Fibroblast of lung (primary cell): ENCODE measurements at places on chromosomes 12 and 14. TPM values are rescaled to one million over a fixed set of nuclear protein-coding genes. Genes with fewer than 3 reads are reported as not detected.

CTSG gene
- polyA plus RNA-seq: not detected in 2 replicates

INHBC gene
- polyA plus RNA-seq: 0.05 TPM in 1 of 2 replicates, not detected in the other

INHBE gene
- 0.41 and 0.67 TPM in 2 replicates for polyA plus RNA-seq

SPIC gene
- polyA plus RNA-seq: not detected in 2 replicates

PGF gene
- 0.84 and 1.1 TPM in 2 replicates for polyA plus RNA-seq

ADCY6 gene
- polyA plus RNA-seq: 14.4 and 27.4 TPM in 2 replicates

ANKRD33 gene
- 0.17 TPM in 1 of 2 replicates, not detected in the other for polyA plus RNA-seq

DNA sequence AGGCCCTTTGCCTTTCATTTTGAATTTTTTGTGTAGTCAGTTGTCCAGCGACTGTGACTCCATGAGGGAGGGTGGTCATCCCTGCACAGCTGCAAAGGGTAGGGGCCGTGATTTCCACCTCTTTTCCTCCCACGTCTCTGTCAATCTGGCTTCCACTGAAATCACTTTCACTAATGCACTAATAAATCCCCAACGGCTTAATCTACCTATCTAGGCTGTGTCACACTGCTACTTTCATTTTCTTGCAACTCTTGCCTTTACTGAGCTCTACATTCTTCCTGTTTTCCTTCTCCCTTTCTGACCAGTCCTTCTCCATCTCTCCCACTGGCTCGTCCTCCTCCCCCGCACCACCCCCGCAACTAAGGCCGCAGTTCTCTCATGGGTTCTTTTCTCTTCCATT, 212.3 kb upstream of the FOXN3 start:
- H3K4me3 ChIP-seq: no peak overlapping the region
- no peaks in the 10 kb centered on the region for H3K27me3 ChIP-seq
- H3K36me3 ChIP-seq: no peaks in the 10 kb centered on the region
- no peak overlapping the region for H3K27ac ChIP-seq
- peaks cover 3% of the 10 kb centered on the region for H3K4me1 ChIP-seq
- DNase-seq: no peak

GRCh38 chr12:44245932-44246331, 410.1 kb downstream of the TMEM117 start:
- H3K4me3 ChIP-seq: no peak overlapping the region
- H3K27me3 ChIP-seq: no peaks in the 10 kb centered on the region
- H3K4me1 ChIP-seq: no peaks in the 10 kb centered on the region
- no peak for DNase-seq

DNA sequence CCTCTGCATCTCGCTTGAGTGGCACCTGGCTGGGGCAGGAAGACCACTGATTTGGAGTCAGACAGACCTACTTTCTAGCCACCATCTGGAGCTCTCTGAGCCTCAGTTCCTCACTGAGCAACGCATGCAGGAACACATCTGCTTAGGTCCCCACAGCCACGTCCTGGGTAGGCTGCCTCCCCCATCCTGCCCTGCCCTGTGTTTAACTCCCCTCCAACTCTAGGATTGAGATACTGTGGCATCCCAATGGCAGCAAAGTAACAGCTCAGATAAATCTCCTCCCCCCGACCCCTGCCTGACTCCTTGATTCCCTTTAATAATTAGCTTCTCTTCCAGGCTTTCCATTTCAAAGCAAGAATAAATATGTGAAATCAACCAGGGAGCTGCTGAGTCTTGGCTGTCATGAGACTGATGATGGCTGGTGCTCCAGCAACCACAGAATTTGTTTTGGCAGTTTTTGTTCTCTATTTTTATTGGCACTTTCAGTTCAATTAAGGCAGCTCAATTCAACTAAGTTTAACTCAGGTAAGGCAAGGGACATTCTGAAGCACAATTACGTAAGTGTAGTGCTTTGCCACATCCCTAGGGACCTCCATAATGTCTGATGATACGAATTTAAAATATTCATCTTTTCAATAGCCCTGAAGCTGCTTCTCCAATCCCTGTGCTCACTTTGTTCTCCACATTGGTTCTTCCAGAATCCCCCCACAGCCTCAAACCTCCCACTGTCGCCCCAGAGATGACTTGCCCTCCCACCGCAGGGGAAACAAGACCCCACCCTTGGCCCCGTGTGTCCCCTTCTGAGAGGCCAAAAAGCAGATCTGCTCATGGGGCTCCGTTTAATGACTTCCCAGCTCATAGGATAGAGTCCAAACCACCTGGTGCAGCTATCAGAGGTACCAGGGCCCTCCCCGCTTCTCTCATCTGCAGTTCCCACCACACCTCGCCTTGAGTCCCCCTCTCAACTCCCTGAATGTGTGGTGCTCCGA, 58.2 kb downstream of the ESR2 start:
- no peaks in the 10 kb centered on the region for H3K36me3 ChIP-seq
- H3K4me3 ChIP-seq: no peak overlapping the region
- peaks cover 16% of the 10 kb centered on the region for H3K4me1 ChIP-seq
- H3K27me3 ChIP-seq: peaks cover 9% of the 10 kb centered on the region

- DNase-seq: no peak
- H3K27me3 ChIP-seq: no peaks in the 10 kb centered on the region
- H3K4me3 ChIP-seq: no peak overlapping the region
- H3K27ac ChIP-seq: no peak overlapping the region
- no peaks in the 10 kb centered on the region for H3K4me1 ChIP-seq
Observed at GRCh38 chr12:26705851-26706250, 127.1 kb downstream of the ITPR2 start.

DNA sequence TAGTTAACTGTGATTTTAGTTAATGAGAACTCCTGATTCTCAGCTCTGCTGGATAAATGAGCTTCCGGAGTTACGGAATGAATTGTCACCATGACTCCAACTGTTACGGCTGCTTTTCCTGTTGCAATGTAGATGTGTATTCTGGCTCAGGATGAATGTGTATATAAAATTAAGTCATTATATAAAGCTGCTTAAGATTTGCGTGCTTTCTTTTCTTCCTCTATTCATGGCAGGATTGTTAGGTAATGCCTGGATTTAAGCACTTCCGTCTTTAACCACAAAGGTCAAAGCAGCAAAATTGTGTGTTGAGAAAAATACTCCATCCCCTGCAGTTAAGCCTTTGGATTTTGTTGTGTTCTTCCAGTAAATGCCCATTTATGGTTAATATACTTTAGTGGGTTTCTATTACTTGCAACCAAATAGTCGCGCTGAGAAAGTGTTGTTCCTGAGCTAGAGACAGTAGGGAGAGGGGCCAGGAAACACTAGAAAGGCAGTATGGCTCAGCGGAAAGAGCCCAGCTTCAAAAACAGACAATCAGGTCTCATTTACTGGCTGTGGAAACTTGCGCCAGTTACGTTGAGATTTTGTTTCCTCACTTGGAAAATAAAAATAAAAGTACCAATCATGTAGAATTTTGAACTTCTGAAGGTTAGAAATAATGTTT, 9.4 kb upstream of the CCDC175 start:
- no peaks in the 10 kb centered on the region for H3K36me3 ChIP-seq
- H3K27me3 ChIP-seq: no peaks in the 10 kb centered on the region

DNA sequence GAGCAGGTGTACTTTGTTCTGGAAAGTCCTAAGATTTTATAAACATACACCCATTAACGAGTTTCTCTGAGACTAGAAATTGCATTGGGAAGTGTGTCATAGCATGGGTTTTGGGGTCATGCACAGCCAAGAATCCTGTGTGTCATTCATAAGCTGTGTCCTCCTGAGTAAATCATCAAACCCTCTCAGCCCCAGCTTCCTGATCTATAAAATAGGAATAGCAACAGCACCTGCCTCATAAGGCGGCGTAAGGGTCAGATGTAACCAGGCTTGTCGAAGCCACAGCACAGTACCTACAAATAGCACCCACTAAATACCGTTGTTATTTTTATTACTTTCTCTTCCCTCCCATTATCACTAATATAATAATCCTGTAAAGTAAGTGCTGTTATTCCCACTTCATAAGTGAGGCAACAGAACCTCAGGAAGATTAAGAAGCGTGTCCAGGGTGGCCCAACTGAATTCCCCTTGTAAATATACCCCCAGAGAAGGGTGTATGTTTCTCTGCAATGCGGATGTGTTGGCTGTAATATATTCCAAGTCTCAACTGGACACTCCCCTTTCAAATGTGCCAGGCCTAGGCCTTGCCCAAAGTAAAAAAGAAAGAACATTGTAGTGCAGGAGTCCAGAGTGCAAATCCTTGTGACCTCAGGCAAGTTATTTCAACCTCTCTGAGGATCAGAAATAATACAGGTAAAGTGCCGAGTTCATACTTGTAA, 188.3 kb upstream of the BCL2L14 start:
- H3K27ac ChIP-seq: no peak overlapping the region
- no peak for DNase-seq

GRCh38 chr12:94242901-94243300, 94.5 kb downstream of the PLXNC1 start:
- H3K27ac ChIP-seq: no peak overlapping the region

DNA sequence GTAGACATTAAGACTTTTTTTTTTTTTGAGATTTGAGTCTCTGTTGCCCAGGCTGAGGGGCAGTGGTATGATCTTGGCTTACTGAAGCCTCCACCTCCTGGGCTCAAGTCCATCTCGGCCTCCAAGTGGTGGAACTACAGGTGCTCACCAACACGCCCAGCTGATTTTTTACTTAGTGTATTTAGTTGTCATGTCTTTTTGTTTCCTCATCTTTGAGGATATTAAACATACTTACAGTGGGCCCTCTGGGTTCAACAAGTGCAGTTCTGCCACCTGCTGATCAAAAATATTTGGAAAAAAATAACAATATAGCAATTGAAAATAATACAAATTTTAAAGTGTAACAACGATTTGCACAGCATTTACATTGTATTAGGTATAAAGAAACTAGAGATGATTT, 4.4 kb upstream of the B4GALNT1 start:
- H3K27me3 ChIP-seq: no peaks in the 10 kb centered on the region
- H3K4me3 ChIP-seq: no peak overlapping the region
- H3K4me1 ChIP-seq: no peaks in the 10 kb centered on the region
- DNase-seq: no peak
- H3K36me3 ChIP-seq: no peaks in the 10 kb centered on the region
- H3K27ac ChIP-seq: no peak overlapping the region

DNA sequence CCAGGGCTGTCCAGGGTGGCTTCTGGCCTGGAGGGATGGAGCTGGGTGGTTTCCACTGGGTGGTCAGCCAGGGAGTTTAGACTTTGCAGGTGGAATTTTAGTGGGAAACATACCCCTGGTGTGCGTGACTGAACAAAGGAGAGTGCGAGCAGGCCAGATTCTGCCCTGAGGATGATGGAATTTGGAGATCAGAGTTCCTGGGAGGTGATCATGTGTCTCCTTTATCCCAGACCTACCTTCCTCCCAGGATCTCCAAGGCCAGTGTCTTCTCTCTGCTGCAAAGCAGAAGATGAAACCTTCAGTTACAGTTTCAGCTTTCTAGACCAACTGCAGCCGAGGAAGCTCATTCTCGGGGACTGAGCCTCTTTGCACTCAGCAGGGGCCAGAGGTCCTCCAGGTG, 33.2 kb downstream of the RPH3A start:
- H3K4me1 ChIP-seq: no peaks in the 10 kb centered on the region
- H3K27ac ChIP-seq: no peak overlapping the region
- no peaks in the 10 kb centered on the region for H3K36me3 ChIP-seq

DNA sequence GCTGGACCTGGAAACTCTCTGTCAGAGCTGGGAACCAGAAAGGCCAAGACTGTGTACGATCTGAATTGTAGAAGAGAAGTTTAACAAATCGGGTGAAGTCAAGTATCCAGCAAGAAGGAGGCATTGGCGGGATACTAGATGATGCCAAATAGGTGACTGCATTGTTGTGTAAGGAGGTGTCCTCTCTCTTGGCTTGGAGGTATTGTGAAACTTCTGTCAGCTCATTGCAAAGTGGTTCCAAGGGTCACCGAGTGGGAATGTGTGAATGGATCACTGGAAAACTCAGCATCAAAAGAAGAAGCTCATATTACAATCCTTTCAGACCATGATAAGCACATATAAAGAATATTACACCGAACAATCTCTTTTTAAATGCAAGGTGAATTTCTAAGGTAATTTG, 11.7 kb downstream of the NAV3 start:
- H3K4me1 ChIP-seq: no peaks in the 10 kb centered on the region
- no peak for DNase-seq
- no peaks in the 10 kb centered on the region for H3K36me3 ChIP-seq
- H3K4me3 ChIP-seq: no peak overlapping the region

- no peak for DNase-seq
- peaks cover 6% of the 10 kb centered on the region for H3K36me3 ChIP-seq
- H3K4me1 ChIP-seq: peaks cover 4% of the 10 kb centered on the region
- no peak overlapping the region for H3K27ac ChIP-seq
- H3K27me3 ChIP-seq: no peaks in the 10 kb centered on the region
- no peak overlapping the region for H3K4me3 ChIP-seq
Observed at GRCh38 chr14:61749264-61749663, 13.0 kb upstream of the SNAPC1 start.

GRCh38 chr12:31897781-31898503, 61.3 kb upstream of the RESF1 start:
- no peaks in the 10 kb centered on the region for H3K36me3 ChIP-seq
- H3K4me3 ChIP-seq: no peak overlapping the region
- DNase-seq: no peak
- H3K27me3 ChIP-seq: no peaks in the 10 kb centered on the region
- no peaks in the 10 kb centered on the region for H3K4me1 ChIP-seq
